GOT3 (cell line): ENCODE measurements at places on chromosomes 3 and 15.

GRCh38 chr3:48399387-48400172 lies 27.6 kb downstream of the FBXW12 start:
- no peak for DNase-seq

- no peak for DNase-seq
Observed at GRCh38 chr3:20141851-20142250, 44.2 kb downstream of the SGO1 start.

GRCh38 chr15:25717457-25718168 lies 145.5 kb downstream of the ATP10A start:
- no peak for DNase-seq

DNA sequence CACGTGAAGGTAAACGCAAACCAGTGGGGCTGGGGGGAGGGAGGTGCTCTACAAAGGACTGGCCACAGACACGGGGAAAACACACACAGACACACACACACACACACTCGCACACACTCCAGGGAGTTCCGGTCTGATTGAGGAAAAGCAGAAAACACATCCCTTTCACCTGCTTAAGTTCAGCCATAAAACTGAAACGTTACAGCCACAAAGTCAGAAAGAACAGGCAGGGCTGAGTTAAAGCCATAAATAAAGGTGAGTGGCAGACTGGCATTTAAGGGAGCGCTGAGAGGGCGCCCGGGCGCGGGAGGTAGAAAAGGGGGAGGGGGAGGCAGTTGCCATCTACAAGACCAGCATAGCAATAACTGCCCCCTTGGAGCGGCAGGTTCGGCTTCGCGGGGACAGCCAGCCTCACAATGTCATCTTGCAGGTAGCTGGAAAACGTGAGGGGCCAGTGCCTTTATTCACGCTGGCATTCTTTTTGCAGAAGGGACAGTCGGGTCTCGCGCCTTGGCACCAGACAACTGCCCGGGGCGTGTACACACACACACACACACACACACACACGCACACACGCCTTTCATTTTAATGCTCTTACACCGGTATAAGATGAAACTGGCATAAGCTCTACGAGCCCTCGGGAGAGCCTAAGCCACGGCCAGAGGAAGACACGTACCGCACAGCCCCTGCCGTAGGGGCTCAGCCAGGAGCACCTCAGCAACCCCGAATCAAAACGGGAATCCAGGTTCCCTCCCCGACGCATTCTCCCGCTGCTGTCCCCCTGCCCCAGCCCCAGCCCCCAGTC lies 866 bp downstream of the TNIK start:
- no peak for DNase-seq

DNA sequence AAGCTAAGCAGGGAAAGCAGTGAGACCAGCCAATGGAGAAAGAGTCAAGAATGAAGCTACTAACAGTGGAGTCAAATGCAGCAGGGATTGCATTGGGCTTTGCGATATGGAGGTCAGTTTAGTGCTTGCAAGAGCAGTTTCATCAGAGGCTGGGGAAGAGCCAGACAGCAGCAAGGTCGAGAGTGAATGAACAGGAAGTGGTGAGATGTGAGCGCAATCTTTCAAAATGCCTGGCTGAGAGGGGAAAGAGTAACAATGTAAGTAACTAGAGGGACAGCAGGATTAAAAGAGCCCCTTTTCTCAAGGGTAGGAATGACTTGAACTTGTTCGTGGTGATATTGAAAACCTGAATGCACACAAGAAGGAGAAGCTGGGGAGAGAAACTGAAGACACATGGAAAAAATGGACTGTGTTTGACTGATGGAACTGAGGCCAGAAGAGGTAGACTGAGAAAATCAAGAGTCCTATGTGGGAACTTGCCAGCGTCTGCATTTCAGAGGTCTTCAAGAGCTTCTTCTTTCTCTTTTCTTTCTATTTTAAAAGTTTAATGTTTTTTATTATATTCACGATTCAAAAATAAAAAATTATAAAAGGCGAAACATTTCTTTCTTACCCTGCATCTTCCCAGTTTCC lies 30.6 kb upstream of the GPR160 start:
- no peak for DNase-seq

GRCh38 chr3:194686414-194686815 lies 732 bp downstream of the FAM43A start:
- no peak for DNase-seq

GRCh38 chr15:89095073-89095472 lies 6.8 kb downstream of the ABHD2 start:
- DNase-seq: no peak

GRCh38 chr3:50190936-50191660 lies at the start of gene GNAT1:
Gene GNAT1, plus strand, starts transcription at chr3:50191610. Its CDS starts 116 bp downstream, at chr3:50191726.
- DNase-seq: no peak

- no peak for DNase-seq
Observed at GRCh38 chr3:134898181-134898754, 103.2 kb downstream of the EPHB1 start.

DNA sequence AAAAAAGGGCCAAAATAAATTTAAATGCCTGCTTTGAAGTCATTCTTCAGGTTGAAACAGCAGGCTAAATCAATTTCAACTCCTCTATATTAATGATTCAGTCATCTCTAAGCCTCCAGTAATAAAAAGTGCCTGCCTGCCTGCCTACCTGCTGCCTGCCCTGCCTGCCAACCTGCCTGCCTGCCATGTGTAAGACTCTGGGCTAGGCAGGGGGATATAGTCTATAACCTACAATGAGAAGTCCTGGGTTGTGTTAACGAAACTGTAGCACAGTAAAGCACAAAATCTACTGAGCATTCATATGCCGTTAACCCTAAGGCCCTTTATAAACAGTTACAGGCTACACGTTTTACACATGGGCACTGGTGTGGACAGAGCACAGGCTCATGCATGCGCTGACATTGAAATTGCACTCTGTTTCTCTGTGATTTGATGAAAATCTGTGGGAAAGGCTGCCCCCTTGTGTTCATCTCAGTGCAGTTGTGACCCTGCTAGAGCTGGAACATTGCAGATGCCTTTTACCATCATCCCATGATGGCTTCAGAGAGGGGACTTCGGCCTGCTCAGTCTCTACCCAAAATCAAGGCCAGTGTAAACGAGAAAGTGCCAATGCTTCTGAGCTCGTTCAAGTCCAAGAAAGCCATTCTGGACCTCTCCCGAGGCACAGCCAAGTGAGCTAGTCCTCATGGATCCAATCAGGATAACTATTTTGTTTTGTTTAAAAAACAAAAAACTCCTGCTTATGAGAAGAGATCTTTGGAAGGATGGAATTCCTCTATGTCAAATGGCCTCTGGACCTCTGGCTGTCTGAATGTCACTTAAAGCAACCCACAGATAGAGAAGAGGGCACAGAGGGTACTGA lies 64.6 kb downstream of the EFL1 start:
- no peak for DNase-seq

GRCh38 chr3:183577346-183577745 lies 21.8 kb upstream of the KLHL6 start:
- no peak for DNase-seq

GRCh38 chr15:67716171-67716570 lies 109.1 kb upstream of the SKOR1 start:
- DNase-seq: no peak

- no peak for DNase-seq
Observed at GRCh38 chr3:127547761-127548605, 42.5 kb downstream of the TPRA1 start.

DNA sequence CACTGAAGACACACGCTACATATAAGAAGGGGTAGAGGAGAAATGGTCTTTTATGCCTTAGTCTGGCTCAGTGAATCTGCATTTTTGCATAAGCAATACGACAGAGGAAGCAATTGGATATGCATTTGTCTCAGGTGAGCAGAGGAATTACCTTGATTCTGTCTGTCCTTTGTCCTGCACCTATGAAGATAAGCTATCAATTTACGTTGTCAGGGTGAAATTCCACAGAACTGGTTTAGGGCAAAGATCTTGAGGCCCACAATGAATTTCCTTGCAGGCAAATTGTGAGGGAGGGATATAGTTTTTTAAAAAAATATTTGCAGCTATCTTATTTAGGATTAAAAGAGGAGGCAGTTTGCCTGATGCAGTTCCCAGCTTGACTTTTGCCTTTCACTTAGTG lies 31.6 kb upstream of the MASP1 start:
- no peak for DNase-seq

- no peak for DNase-seq
Observed at GRCh38 chr3:178623666-178624255, 87.5 kb downstream of the KCNMB2 start.

DNA sequence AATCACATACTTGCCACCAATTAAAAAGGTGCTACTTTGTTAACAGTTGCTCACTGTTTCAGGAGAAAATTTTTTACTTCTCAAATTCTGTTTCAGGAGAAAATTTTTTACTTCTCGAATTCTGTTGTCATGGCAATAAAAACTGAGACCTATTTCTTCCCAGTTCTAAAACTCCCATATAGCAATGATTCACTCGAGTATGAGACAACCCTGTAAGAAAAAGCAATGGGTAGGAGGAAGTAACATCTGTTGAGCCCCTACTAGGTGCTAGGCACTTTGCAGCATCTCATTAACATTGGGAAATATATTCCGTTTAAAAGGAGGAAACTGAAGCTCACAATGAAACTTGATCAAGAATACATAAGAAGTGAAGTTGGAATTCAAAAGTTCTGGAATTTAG lies 35.1 kb upstream of the IGSF11 start:
- DNase-seq: no peak

DNA sequence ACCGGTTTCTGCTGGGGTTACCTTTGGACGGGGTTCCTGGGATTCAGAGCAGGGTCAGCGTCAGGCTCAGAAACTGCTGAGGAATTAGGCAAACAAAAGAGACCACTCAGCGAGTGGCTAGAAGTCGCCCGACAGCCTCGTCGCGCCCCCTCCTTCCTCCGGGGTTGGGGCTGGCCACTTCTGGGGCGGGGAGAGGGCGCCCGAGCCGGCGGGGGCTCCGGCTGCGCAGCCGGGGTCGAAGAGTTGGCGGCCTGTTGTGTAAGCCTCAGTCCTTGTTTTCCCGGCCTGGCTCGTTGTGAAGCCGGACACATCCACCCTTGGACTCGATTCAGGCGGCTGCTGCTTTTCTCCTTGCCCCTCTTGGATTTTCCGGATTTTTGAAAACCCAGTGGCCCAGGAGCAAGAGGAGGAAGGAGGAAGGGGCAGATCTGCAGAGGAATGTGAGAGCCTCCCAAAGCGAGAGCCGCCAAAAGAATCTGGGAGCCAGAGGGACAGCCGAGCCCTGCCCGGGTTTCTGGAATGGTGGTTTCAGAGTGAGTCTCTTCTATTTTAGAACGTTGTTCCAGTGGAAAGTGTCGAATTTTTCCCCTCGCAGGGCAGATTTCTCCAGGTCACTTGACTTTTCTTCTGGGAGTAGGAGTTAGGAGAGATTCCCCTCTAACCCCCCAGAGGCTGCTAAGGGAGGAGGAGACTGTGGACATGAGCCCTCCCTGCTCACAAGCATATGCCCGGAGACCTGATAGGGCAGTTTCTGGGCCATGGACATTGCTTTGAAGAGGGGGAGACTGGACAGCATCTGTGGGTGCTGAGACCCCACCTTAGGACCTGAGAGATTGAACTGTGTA lies 666 bp downstream of the SNX33 start:
- no peak for DNase-seq

DNA sequence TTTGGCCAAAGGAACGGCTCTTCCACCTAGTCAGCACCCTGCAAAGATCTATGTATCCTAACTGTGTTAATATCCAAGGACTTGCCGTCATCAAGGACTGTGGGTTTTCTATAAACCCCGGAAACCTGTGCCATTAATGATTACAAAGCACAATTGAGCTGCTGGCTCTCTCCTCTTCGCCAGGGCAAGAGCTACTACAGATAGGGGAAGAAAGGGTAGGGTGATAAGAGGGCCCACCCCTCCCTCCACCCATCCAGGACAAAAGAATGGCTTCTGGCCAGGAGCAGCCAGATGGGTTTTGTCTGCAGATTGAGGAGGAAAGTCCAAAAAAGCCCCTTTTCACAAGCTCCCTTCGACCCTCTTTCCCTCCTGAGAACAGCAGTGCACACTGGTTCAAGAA lies 9.9 kb downstream of the RFT1 start:
- no peak for DNase-seq

DNA sequence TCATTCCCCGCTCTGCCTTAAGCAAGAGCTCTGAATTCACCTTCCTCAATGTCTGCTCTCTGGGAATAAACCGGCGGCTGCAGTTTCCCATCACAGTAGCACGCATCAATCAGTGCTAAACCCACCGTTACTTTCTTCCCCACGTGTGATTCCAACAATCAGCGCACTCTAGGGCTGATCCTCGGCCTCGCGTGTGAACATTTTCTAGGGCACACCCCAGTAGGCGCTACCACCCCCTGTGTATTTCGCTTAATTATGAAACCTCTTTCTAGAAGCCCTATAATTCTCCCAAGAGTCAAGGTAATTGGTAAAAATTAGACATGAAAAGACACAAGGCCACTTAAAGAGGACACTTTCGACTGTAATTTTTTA lies 87.5 kb downstream of the RFTN1 start:
- no peak for DNase-seq

DNA sequence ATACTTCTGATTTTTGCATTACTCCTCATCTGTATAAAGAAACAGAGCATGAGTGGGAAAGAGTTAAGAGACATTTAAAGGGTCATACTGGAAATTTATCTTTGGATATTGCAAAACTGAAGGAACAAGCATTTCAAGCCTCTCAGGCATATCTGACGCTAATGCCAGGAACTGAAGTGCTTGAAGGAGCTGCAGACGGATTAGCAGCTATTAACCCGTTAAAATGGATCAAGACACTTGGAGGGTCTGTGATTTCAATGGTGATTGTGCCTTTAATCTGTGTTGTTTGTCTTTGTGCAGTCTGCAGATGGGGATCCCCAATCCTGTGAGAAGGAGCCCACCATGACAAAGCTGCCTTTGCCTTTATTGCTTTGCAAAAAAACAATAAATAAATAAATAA lies 202.5 kb upstream of the UBE3A start:
- no peak for DNase-seq

- DNase-seq: no peak
Observed at GRCh38 chr3:4821338-4821737, 157.9 kb upstream of the BHLHE40 start.

DNA sequence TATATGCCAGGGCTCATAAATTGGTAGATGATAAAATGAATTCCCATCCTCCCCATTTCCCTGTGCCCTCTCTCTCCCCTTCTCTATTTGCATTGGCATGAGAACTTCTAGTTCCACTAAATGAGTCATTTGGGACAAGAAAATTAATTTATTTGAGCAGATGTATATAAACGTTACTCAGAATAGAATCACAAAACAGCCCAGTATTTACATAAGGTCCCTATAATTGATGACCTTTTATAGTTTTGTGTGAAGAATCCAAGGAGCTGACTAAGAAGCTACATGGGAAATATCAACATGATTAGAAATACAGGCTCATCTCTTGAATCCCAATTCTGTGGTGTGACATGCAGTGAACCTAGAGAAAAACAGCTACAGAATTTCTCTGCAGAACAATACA lies 617.7 kb upstream of the NR2F2 start:
- DNase-seq: no peak

GRCh38 chr15:77617476-77618230 lies 15.1 kb downstream of the LINGO1 start:
- DNase-seq: no peak
